Activated naive CD8-positive, alpha-beta T cell treated with anti-CD3 and anti-CD28 coated beads, Interleukin-2, amount 10 ng/mL, durations not matched to agents 7 days and 5 days (primary cell): ENCODE measurements at places on chromosomes 12 and 14. TPM values are rescaled to one million over a fixed set of nuclear protein-coding genes. Genes with fewer than 3 reads are reported as not detected.

ACOT6 gene
- total RNA-seq: not detected

GRIN2B gene
- not detected for total RNA-seq

E2F7 gene
- total RNA-seq: 20.3 TPM

FLRT2 gene
- not detected for total RNA-seq

THAP2 gene
- total RNA-seq: 8.4 TPM

DAO gene
- not detected for total RNA-seq

DNA sequence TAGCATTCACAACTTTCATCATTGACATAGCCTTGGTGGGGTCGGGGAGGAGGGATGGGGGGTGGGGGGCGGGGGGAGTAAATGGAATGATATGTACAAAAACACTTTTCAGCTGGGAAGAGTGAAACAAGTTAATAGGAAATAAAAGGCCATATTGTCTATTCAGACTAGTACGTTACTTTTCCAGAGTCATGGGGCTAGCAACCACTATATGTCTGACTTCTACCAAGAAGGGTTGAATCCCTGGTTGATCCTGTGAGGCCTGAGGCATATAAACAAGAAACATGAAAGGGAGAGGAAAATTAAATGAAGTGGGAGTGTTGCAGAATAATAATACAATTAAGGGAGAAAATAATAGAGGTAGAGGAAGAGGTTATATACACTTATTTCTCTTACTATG, 225.5 kb downstream of the ERC1 start:
- no peak overlapping the region for H3K4me3 ChIP-seq
- no peaks in the 10 kb centered on the region for H3K36me3 ChIP-seq
- no peaks in the 10 kb centered on the region for H3K4me1 ChIP-seq
- H3K27ac ChIP-seq: no peak overlapping the region

- no peaks in the 10 kb centered on the region for H3K4me1 ChIP-seq
- no peak overlapping the region for H3K4me3 ChIP-seq
- H3K36me3 ChIP-seq: no peaks in the 10 kb centered on the region
- no peak overlapping the region for H3K27ac ChIP-seq
These were observed 23.6 kb upstream of the OR4K2 start for GRCh38 chr14:19851365-19851764.

- no peak overlapping the region for H3K27ac ChIP-seq
- peaks cover 4% of the 10 kb centered on the region for H3K4me1 ChIP-seq
- H3K4me3 ChIP-seq: no peak overlapping the region
- DNase-seq: no peak
- no peaks in the 10 kb centered on the region for H3K36me3 ChIP-seq
- H3K27me3 ChIP-seq: peaks cover 8% of the 10 kb centered on the region
These were observed 113.5 kb upstream of the VRK1 start for GRCh38 chr14:96683562-96684289.

DNA sequence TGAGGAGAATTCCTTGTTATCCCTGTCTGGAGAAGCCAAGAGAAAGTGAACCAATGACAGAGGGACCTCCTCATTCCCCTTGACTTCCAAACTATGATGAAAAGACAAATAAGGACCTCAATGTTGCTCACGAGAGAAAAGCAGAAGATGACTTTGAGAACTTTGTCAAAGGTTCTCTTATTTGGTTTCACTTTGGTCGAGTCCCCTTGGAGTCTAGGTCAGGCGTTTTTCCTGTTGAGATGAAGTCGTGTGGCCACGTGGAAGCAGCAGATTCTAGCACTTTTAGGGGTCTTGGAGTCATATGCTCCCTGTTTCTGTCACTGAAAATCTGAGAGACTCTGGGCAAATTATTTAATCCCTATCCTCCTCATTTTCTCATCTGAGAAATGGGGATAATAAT, 33.8 kb upstream of the COL2A1 start:
- H3K36me3 ChIP-seq: no peaks in the 10 kb centered on the region
- H3K27me3 ChIP-seq: peaks cover 3% of the 10 kb centered on the region
- peaks cover 5% of the 10 kb centered on the region for H3K4me1 ChIP-seq
- no peak overlapping the region for H3K4me3 ChIP-seq
- H3K27ac ChIP-seq: no peak overlapping the region

DNA sequence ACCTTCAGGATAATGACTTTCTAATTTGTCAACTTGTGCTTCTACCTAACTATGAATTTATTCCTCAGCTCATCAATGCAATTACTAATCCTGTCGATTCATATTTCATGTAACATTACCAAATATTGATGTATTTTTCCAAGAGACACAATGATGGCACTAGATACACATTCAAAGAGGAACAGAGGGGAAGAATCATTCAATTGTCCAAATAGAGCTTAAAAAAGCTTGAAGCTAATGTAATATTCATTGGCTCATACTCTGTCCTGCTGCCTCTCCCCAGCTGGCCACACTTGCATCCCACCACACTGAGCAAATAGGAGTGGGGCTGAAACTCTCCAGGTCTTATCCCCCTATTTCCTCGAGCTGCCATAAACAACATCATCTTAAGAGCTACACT, 9.3 kb downstream of the TESPA1 start:
- no peak overlapping the region for H3K27ac ChIP-seq
- H3K4me1 ChIP-seq: peaks cover 65% of the 10 kb centered on the region
- H3K36me3 ChIP-seq: peaks cover 73% of the 10 kb centered on the region
- H3K4me3 ChIP-seq: no peak overlapping the region
- no peaks in the 10 kb centered on the region for H3K27me3 ChIP-seq
- no peak for DNase-seq

- DNase-seq: no peak
- no peaks in the 10 kb centered on the region for H3K4me1 ChIP-seq
- peaks cover 3% of the 10 kb centered on the region for H3K27me3 ChIP-seq
These were observed 161.7 kb downstream of the ANO2 start for GRCh38 chr12:5783289-5783920.

DNA sequence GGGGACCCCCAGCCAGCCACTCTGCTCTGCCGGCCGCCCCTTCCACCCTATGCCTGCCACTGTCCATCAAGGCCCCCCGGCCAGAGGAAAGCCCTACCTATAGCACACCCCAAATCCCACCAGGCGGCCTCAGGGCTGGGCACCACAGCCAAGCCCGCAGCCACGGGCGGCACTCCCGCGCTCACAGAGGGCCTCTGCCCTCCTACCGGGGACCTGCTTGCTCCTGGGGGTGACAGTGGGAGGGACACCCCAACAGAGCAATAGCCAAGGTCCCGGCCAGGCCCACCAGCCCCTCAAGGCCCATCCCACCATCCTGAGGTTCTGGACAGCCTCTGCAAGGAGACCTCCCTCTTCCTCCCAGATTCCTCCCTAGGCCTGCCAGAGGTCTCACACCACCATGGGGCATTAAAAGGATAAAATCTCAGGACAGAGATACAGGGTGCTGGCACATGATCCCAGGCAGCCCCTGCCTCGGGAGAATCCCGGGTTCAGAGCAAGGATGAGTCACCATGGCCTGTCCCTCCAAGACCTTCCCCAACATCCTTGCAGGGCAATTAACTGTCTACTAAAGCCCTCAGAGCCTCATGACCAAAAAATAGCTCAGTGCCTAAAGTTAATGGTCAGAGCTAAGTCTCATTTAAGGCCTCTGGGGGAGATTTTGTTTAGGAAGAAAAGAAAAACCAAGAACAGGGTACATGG, 17.1 kb downstream of the CCDC85C start:
- H3K27ac ChIP-seq: no peak overlapping the region
- peaks cover 3% of the 10 kb centered on the region for H3K4me1 ChIP-seq
- H3K4me3 ChIP-seq: no peak overlapping the region
- DNase-seq: no peak
- no peaks in the 10 kb centered on the region for H3K36me3 ChIP-seq
- H3K27me3 ChIP-seq: no peaks in the 10 kb centered on the region

DNA sequence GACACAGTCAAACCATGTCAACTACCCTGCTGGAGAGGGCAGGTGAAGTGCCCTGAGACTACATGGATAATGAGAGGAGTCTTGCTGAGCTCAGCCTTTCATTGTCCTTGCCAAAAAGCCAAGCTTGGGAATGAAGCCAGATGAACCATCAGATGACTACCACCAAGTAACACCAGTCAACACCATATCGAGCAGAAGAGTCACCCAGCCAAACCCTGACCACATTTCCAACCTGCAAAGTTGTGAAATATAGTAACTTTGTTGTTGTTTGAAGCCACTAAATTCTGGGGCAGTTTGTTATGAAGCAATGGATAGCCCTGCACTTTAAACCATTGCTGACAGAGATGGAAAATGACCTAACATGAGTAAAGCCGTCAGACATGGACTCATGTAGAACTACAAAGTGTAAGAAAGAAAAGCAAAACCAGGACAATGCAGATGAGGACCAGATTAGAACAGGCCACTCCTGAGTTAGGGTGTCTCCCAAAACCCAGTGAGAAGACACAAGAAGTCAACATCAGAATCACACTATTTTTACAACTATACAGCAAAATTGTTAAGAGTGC, 12.5 kb upstream of the CRADD start:
- no peak overlapping the region for H3K27ac ChIP-seq
- H3K4me3 ChIP-seq: no peak overlapping the region
- DNase-seq: no peak

DNA sequence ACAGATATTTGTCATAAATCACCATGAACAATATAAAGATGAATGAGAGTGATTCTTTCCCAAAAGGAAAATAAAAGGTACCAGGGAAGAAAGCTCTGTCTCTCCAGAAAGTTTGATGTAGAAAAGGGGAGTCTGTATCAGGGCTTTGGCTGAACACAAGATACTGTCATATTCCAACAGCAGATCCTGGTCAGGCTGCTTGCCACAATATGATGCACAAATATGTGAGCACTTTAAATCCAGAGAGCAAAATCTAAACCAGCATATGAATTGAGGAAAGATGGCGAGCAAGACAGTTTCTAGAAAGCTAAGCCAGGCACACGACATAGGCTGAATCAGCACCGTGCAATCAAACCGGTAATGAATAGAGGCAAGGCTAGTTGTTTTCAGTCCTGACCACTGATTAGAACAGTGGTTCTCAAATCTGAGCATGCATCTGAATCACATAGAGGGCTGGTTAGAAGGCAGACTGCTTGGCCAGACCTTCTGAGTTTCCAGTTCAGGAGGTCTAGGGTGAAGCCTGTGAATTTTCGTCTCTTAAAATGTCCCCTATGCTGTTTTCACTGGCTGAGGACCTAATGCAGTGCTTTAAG, 60.7 kb downstream of the PLCZ1 start:
- H3K36me3 ChIP-seq: no peaks in the 10 kb centered on the region
- DNase-seq: no peak
- H3K27ac ChIP-seq: no peak overlapping the region
- H3K4me1 ChIP-seq: no peaks in the 10 kb centered on the region
- no peaks in the 10 kb centered on the region for H3K27me3 ChIP-seq

- H3K27me3 ChIP-seq: no peaks in the 10 kb centered on the region
- H3K36me3 ChIP-seq: peaks cover 12% of the 10 kb centered on the region
- H3K27ac ChIP-seq: no peak overlapping the region
- no peak overlapping the region for H3K4me3 ChIP-seq
These were observed 273.6 kb upstream of the PWP1 start for GRCh38 chr12:107411792-107412535.

DNA sequence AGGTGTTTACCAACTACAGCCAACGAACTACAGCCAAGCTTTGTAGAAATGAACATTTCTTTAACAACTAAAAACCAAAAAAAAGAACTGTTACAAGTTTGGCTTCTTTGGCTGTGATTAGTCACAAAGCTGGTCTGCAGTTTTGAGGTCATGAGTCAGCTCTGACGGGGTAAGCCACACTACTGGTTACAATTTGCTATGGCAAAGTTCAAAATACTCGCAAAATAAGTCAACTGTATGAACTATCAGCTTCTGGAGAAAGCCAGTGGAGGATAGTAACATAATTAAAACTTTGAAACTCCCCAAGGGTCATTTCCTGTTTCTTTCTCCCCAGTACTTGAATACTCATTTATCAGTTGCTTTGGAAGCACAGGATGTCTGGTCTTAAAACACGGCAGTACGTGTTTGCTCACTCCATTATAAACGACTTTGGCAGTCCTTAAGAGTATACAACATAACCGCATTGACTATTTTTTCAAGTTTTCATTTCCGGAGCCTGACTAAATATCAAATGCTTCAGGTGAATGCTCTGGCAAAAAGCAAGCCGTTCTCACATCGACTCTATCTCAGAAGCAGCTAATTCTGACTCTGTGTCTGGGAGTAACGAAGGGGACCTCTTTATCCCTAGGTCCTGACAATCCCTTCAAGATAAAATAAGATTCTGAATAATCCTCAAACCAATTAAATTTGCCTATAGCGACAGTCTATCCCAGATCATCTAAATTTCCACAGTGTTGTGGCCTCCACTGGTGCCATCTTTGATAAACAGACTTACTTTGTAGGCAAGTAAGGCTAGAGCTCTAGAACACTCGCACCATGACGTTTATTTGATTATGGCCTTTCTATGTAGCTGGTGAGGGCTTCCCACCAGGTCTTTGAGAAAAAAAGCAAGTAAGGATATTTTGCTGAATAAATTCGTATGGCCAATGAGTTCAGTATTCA, 10.6 kb downstream of the PHLDA1 start:
- peak; percentile 39 for DNase-seq
- peak overlapping the region; percentile 93 for H3K27ac ChIP-seq
- H3K27me3 ChIP-seq: no peaks in the 10 kb centered on the region
- no peaks in the 10 kb centered on the region for H3K36me3 ChIP-seq
- H3K4me3 ChIP-seq: peak overlapping the region; percentile 61
- H3K4me1 ChIP-seq: peaks cover 36% of the 10 kb centered on the region

DNA sequence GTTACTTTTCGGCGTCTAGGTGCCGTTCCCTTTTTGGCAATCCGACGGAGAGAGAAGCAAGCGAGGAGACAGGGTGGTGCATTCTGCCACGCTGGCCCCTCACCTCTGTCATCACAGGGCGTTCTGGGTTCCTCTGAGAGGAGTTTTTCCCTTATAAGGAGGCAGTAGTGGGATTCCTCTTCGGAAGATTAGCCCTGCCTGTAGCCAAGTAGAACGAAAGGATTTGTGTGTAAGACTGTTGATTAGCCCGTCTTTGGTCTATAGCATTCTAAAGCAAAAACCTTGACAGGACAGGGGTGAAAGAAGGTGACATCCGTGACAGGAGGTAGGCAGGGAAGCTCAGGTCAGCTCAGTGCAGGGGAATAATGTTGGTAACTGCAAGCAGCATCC, 9.1 kb upstream of the NEMF start:
- no peaks in the 10 kb centered on the region for H3K27me3 ChIP-seq
- H3K36me3 ChIP-seq: peaks cover 6% of the 10 kb centered on the region
- no peak overlapping the region for H3K4me3 ChIP-seq
- DNase-seq: peak; percentile 67
- H3K27ac ChIP-seq: no peak overlapping the region
- H3K4me1 ChIP-seq: peaks cover 22% of the 10 kb centered on the region

DNA sequence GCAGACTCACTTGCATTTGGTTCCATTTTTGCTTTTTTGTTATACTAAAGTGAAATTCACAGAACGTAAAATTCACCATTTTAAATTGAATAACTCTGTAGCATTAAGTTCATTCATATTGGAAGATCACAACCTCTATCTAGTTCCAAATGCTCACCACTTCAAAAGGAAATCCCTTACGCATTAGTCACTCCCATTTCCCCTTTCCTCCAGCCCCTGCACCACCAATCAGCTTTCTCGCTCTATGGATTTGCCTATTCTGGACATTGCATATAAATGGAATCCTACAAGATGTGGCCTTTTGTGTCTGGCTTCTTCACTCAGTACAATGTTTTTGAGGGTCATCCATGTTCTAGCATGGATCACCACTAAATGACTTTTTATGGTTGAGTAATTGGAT, 294.5 kb downstream of the KSR2 start:
- no peaks in the 10 kb centered on the region for H3K36me3 ChIP-seq
- no peaks in the 10 kb centered on the region for H3K4me1 ChIP-seq
- no peak overlapping the region for H3K4me3 ChIP-seq
- H3K27ac ChIP-seq: no peak overlapping the region
